ENCODE measurements at places on chromosomes 11 and 22. TPM values are rescaled to one million over a fixed set of nuclear protein-coding genes. Genes with fewer than 3 reads are reported as not detected.

OR1S2 gene
- total RNA-seq = not detected

LMO2 gene
- total RNA-seq = 13.3 TPM

GRCh38 chr11:11439591-11439990 is 86.5 kb upstream of the CSNK2A3 start:
- DNase-seq = no peak

WBP2NL gene
- total RNA-seq = not detected

SLC5A1 gene
- total RNA-seq = not detected

GRCh38 chr11:127000291-127000968 is at the start of gene KIRREL3:
Gene KIRREL3, minus strand, starts transcription at chr11:127000770.
- DNase-seq = no peak

IGSF9B gene
- 56.2 TPM for total RNA-seq
